Left lung (tissue), 14 donors: ENCODE measurements at places on chromosomes 5 and 9. TPM values are rescaled to one million over a fixed set of nuclear protein-coding genes. Genes with fewer than 3 reads are reported as not detected.

NEUROG1 gene
- not detected for total RNA-seq

GRCh38 chr5:14932902-14933469 lies 61.4 kb upstream of the ANKH start:
- peaks cover 10% of the 10 kb centered on the region for H3K4me1 ChIP-seq
- no peaks in the 10 kb centered on the region for H3K36me3 ChIP-seq
- H3K27ac ChIP-seq: no peak overlapping the region
- H3K27me3 ChIP-seq: no peaks in the 10 kb centered on the region
- H3K4me3 ChIP-seq: no peak overlapping the region

- no peak overlapping the region for H3K27ac ChIP-seq
- H3K4me3 ChIP-seq: no peak overlapping the region
- no peaks in the 10 kb centered on the region for H3K27me3 ChIP-seq
- peaks cover 26% of the 10 kb centered on the region for H3K4me1 ChIP-seq
- DNase-seq: no peak
These were observed 23.8 kb downstream of the NANS start for GRCh38 chr9:98080326-98080725.

GRCh38 chr9:105138306-105138801 lies 106.1 kb upstream of the SLC44A1 start:
- no peaks in the 10 kb centered on the region for H3K27me3 ChIP-seq
- peaks cover 4% of the 10 kb centered on the region for H3K4me1 ChIP-seq
